A549 (cell line): ENCODE measurements at places on chromosomes 4 and X.

GRCh38 chr4:148574502-148574901, 132.3 kb upstream of the NR3C2 start:
- no peak for DNase-seq

GRCh38 chr4:121885115-121885514, 14.8 kb upstream of the BBS7 start:
- DNase-seq: no peak

DNA sequence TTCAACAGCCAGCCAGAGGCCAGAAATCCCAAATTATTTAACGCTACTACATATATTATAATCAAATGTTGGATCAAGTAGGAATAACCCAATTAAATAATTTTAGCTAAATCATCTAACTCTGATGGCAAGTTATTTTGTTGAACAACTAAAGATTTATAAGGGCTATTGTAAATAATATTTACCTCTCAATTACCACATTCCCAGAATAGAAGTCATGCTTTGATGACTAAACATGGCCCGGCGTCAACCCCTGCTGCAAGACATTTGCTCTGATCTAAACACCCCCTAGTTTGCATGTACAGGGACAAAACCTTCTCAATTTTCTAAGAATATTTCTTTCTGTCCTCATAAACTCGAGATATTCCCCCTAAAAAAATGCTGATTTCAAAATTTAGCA, 14.2 kb downstream of the VEGFC start:
- no peak for DNase-seq

DNA sequence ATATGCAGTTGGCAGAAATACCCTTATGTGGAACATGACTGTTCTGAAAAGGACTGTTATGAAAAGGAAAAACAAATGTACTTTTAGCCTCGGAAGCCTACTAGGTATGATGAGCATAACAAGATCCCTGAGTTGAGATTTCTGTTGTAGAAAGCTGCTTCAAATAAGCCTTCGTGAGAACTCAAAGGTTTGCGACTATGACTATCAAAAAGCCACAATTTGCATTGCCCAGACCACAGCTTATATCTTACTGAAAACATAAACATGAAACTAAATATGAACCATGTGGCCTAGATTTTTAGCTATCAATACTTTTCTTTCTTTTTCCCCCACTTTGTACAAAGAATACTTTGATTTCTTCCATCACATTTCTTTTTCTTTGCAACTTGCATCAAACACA, 398.2 kb upstream of the LCORL start:
- DNase-seq: no peak

DNA sequence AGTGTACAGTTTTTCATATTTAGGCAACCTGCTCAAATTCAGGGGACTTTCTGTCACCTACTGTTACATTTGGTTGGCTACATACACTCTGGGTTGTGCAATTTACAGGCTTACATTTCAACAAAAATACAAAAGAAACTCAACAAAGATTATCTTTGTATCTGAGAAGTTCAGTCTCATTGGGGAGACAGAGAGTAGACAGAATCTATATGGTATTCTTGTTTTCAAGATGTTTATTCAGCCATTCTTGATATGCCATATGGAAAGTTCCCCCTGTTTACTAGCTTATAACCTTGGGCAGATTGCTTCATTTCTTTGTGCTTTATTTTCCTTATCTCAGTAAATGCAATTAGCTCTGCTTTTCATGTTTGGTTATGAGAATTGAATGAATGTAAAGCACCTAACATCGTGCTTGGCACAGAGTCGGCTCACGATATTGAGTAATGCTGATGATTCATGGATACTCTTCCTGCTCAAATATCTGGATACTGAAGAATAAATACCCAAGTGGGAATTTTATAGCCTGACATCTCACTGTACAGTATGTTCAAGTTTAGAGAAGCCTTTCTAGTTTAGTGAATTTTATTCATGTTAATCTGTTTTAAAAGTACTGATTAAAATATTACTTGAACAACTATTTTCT, 96.5 kb upstream of the PACRGL start:
- DNase-seq: no peak

DNA sequence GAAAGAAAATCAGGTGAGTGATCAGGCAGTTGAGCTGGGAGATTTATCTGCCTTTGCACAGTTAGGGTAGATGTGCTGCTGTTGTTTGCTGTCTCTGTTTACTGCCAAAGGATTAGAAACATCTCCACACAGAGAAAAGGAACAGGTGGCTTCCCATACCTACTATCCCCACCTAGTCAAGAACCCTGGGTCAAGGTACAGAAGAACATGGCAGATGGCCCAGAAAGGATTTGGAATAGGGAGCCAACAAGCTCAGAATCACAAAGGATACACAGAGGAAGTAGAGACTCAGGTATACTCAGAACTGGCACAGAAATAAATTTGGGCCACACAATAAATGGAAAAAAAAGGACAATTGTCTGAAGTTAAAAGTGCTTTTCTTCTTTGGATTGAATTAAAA, 64.3 kb downstream of the TIGD2 start:
- DNase-seq: no peak

- DNase-seq: no peak
These were observed 12.4 kb downstream of the YTHDC1 start for GRCh38 chr4:68337522-68337921.

DNA sequence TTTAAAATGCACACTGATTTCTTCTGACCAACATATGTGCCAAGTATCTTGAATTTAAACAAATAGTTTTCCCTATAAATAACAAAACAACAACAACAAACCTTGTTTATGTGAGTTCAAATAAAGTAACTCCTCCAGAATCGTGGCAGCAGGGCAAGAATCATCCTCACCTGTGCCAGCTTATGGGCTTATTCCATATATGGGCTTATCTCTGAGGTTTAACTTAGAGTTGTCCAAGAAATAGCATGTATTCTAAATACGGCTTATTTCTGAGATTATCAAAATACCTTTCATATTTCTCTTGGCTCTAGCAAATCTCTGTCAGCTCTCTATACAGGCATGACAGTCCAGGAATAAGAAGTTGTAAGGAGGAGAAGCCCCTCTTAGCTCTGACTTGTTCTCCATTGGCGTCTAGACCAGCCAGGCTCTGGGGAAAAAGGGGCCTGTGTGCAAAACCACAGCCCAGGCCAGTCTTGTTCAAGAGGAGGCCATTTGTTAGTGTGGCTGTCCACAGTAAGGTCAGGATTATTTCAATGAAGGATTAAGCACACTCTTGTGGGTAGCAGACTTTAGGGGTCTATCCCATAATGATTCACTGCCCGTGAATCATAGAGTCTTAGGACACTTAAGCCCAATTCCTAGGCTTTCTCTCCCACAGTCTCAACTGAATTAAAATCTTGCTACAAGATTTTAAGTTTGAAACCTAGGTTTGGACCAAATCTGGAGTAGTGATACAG, 63.2 kb downstream of the FRAS1 start:
- DNase-seq: no peak

- no peak for DNase-seq
These were observed 37.8 kb upstream of the CDS1 start for GRCh38 chr4:84545093-84545492.

GRCh38 chr4:94934864-94935263, 177.1 kb downstream of the BMPR1B start:
- DNase-seq: no peak

- DNase-seq: no peak
These were observed 112.3 kb upstream of the LIMCH1 start for GRCh38 chr4:41425650-41426049.

GRCh38 chr4:26331380-26331950, 10.7 kb downstream of the RBPJ start:
- DNase-seq: no peak

- DNase-seq: no peak
These were observed 905 bp upstream of the GALNTL6 start for GRCh38 chr4:171812333-171812664.

- DNase-seq: no peak
These were observed 239.0 kb upstream of the DIAPH2 start for GRCh38 chrX:96445531-96446065.

GRCh38 chr4:185920171-185920570, 108.2 kb upstream of the SORBS2 start:
- no peak for DNase-seq

GRCh38 chr4:158201876-158202275, 8.4 kb upstream of the TMEM144 start:
- DNase-seq: no peak

DNA sequence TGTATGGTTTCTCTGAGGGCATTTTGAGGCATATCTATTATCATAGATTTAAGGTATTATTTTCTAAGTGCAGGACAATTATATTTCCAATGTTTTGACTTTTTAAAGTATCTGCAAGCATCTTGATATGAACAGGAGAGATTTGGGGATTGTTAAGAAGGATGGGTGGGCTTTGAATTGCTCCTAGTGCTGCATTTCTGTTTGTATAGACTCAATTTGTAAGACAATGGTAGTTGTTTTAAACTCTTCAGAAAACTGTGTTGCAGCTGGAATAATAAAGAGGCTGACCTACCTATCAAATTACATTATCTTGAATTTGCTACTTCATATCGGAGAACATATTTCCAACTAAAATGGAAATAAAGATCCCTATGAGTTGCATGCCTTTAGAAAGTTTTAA, 570.3 kb downstream of the ADGRL3 start:
- DNase-seq: no peak

DNA sequence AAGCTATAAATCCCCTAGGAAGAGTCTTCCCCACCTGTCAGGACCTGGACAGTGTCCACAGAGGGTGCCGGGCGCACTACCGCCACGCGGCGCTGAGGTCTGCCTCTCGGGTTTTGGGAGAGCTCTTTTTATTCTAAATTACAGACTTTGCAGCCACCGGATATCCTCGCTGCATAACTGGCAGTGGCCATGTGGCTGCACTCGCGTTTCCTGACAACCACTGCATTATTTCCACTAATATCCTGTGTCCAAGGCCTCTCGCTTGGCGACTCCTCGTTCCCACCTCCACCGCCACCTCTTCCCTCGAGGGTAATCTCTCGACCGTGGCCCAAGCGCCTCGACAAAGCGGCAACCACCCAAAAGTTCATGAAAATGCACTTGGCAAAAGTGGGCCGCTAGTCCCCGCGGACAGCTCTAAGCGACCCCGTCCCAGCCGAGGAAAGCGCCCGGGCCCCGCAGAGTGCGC, 512 bp upstream of the TMEM131L start:
- peak; percentile 61 for DNase-seq

GRCh38 chr4:41258783-41259182, 2.1 kb downstream of the UCHL1 start:
- peak; percentile 10 for DNase-seq
